ENCODE measurements at places on chromosomes 12 and 14.

- DNase-seq, result peak; percentile 85
Observed at GRCh38 chr14:77094672-77095284, 3.3 kb upstream of the CIPC start.

GRCh38 chr12:57751432-57751787, 700 bp downstream of the CDK4 start:
- DNase-seq, result no peak

- no peak for DNase-seq
Observed at GRCh38 chr14:97172644-97173043, 375.5 kb downstream of the VRK1 start.

DNA sequence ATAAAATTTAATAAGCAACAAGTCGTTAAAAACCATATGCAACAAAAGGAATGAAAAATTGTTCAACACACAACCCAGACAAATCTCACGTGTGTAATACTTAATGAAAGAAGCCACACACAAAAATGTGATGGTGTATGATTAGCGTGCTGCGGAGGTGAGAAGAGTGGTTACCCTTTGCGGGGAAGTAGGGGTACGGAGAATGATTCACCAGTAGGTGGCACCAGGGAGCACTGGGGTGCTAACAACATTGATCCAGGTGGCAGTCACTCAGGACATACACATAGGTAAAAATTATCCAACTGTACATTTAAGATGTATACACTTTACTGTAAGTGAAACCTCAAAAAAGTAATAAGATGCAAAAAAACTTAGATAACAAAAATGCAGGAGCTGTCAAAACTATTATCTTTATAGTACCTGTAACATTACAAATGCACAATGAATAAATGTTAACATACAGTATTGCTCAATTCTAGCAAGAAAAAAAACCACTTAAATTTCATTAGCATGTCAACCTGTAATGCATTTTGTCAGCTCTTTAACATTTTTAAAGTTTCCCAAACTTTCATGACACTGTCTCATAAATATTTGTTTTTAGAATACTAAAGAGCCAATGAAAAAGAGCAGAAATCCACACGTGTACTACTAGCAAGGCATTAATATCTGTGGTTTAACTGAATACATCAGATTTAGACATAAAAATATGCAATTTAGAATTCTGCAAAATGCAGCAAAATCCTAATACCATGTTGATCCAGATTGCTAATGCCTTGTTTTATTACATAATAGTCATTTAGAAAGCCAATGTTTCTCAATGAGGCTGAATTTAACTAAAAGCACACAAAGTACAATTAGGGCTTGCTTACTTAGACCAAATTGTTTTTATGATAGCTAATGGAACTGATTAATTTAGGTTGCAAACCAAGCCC, 46.7 kb downstream of the TMCC3 start:
- no peak for DNase-seq

GRCh38 chr12:121939186-121939585, 20.8 kb downstream of the CFAP251 start:
- DNase-seq, result no peak

GRCh38 chr12:68367903-68368302, 35.7 kb upstream of the MDM1 start:
- DNase-seq, result no peak

DNA sequence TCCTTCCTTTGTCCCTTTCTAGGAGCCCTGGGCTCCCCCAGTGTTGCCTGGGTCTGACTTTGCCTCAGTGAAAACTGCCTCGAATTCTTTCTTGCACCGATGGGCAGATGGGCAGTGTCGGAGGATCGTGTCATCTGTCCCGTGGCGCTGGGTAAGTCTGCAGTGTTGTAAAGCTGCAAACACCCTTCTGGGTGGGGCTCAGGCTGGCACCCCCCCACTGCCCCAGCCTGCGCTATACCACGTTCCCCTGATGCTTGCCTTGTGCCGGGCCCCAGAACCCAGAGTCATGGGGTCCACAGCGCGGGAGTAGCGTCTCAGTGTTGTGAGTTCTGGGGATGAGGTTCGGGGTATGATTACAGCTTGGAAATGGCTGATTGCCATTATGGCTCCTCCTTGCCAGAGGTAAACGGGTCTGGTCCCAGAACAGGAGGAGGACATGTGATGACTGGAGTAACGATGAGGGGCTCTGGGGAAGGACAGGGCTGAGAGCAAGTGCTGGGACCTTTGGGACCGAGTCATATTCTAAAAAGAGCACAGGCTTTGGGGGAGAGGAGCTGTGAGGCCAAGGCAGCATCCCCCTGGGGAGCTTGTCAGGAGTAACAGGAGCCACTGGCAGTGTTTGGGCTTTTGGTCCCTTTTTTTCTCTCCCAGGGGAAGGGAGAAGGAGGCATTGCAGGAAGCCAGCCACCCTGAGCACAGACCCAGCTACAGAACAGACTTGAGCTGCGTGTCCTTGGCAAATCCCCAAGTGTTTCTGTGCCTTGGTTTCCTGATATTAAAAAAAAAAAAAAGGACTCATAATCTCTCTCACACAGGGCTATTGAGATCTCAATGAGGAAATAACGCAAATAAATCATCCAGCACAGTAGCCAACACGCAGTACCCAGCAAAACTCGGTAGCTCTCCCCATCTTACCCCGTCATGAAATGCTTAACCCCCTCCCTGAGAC, 4.3 kb downstream of the RTL1 start:
- DNase-seq, result peak; percentile 28

DNA sequence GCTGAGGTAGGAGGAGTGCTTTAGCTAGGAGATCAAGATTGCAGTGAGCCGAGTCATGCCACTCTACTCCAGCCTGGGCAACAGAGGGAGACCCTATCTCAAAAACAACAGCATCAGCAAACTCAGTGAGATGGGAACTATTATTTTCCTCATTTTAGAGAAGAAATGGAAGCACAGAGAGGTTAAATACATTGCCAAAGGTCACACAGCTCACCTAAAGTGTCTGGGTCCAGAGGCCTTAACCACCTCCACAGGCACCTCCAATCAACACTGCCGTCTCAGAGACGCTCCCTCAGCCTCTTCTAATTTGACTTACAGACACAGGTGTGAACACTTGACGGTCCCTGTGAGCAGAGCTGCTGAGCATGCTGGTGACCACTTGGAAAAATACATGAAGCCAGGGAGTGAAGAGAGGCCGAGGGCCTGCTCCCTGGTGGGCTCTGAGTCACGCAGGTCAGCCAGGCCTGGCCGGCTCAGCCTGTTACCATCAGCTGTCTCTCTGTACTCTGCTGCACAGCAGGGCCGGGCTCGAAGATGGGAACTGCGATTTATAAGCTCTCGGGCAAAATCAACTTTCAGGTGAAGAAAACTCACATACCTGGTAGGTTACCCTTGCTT, 77.5 kb upstream of the RASSF3 start:
- DNase-seq, result no peak

DNA sequence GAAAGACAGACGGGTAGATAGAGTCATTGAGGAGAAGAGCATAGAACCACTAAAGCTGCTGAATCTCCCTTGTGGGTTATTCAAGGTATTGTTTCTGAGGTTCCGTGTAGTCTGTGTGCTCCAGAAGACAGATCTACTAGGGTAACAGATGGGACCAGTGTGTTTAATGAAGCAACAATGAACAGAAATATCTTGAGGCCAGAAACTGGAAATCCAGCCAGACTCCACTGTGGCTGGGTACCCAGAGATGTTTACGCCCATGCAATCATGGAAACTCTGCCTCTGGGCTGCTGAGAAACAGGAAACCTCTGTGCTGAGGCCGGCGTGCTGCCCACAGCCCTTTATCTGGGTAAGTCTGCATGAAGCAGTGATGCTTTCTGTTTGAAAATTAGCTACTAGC, 8.3 kb downstream of the PROX2 start:
- DNase-seq, result no peak

DNA sequence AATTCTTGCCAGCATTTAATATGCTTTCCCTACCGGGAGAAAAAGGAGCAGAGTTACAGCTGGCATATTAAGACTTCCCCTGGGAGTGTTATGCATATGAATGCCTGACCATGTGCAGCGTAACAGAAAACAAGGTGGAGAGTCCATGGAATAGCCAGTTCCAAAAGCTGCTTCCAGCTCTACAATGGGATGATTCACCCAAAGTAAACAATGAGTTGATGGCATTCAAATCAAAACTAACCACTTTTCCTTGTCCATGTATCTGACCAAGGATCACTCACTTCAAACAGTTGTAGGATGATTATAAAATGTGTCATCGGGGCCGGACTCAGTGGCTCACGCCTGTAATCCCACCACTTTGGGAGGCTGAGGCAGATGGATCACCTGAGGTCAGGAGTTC, 48.1 kb upstream of the BICDL1 start:
- no peak for DNase-seq

- DNase-seq, result no peak
Observed at GRCh38 chr14:68981539-68981976, 2.5 kb upstream of the ACTN1 start.

- DNase-seq, result no peak
Observed at GRCh38 chr14:58918066-58918738, 270.3 kb upstream of the DAAM1 start.

GRCh38 chr14:20682435-20683124, 1.8 kb upstream of the RNASE4 start:
- DNase-seq, result peak; percentile 84

GRCh38 chr12:12008931-12009611, 61.7 kb upstream of the BCL2L14 start:
- peak; percentile 93 for DNase-seq

- no peak for DNase-seq
Observed at GRCh38 chr12:46389031-46389616, 16.6 kb upstream of the SLC38A2 start.

GRCh38 chr14:32312010-32312331, 17.1 kb upstream of the AKAP6 start:
- no peak for DNase-seq

DNA sequence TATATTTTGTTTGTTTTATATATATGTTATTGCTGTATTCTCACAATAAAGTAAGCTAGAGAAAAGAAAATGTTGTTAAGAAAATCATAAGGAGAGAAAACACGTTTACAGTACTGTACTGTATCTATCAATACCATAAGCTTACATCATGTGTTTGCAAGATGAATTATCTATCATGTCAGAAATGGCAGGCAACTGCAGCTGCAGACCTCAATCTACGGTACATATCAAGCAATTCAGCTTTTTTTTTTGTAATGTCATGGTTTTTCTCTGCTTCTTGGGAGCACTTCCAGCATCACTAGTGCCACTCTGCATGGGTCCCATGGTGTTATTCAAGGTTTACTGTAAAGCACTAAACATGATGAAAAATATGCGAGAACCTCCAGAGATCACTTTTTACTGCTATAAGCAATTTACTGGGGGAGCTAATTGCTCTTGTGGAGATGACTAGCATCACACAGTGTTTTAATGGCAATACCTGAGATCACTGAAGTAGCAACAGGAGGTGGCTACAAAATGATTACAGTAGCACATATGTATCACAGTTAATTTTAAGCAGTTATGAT, 9.0 kb upstream of the KRT2 start:
- no peak for DNase-seq

DNA sequence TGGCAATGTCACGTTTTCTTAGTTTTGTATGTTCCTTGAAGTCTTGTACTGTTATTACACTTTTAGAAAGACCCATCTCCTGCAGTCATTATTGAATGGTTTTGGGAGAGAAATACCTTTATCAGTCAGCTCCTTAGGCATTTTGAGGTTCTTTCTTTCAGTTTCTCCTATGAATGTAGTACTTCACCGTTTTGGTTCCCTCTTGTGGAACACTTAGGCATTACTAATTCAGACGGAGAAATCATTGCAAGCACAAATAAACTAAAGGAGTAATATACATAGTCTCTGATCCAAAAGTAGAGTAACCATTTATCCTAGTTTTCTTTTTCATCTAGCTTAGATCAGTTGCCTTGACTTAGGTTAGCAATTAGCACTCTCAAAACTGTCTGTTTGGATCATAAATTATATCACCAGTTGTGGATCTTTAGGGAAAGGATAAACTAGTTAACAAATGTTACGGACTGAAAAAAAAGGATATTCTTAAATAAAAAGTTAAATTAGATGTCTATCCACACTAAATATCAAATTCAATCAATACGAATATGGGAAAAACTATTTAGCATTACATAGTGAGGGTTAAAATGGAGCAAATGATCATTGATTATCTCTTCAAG, 1538.3 kb upstream of the SEL1L start:
- DNase-seq, result no peak

GRCh38 chr14:90294872-90295271, 36.9 kb downstream of the NRDE2 start:
- no peak for DNase-seq

DNA sequence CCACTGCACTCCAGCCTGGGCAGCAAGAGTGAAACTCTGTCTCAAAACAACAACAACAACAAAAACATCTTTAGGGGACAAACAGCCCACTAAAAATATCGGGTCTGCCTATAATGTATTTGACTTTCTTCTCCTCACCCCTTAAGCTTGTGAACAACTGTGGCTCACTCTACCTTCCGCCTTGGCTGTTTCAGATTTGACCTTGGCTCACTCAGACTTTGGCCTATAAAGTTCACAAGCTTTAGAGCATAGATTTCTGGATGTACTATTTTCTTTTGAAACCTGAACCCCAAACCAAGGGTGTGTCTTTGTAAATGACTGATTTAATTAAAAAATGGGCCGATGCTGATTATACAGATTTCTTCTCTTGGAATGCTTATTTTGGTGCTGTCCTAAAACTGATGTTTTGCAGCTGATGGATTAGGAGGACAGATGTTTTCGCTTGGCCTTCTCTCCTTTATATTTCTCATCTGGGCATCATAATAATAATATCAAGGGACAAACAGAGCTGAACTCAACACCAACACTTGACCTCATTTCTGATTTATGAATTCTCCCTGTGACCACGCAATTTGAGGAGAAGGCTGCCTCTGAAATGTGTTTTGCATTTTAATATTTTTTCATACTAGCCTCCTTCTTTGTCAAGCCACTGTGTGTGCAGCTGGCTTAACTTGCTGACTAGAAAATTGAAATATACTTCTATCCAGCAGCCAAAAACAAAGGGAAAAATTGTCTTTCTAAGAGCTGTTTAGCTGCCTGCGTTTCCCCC, 40.2 kb upstream of the RASSF3 start:
- no peak for DNase-seq

DNA sequence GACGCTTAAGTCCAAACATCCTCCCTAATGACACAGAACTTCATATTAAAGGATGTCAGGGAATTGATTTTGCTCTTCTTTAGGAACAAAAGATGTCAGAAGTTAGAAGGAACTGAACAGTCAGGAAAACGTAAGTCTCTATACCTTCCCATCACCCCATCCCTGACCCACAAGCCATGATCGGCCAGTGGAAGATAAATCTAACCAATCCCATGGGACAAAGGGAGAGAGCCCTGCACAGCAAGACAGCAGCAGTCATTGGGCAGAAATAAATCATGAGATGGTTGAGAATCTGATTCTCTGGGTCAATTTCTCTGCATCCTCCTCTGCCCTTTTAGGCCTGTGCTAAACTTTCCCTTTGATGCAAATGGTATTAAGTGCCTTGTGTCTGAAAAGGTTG, 414.9 kb downstream of the RGS6 start:
- DNase-seq, result no peak

- DNase-seq, result no peak
Observed at GRCh38 chr12:51818566-51819300, 29.8 kb downstream of the FIGNL2 start.
